ENCODE measurements at places on chromosomes 16 and 17.
A peak's percentile ranks its signal among the peaks of the same experiment; 100 is the strongest.

GRCh38 chr17:49162866-49163265 lies 30.3 kb downstream of the B4GALNT2 start:
- DNase-seq: no peak

GRCh38 chr17:4433515-4434031 lies at the start of gene SPNS3:
Gene SPNS3, plus strand, starts transcription at chr17:4433940. Its CDS starts 28 bp downstream, at chr17:4433968.
- DNase-seq: no peak

- DNase-seq: no peak
Measured at GRCh38 chr16:26317885-26318284, 626.1 kb downstream of the HS3ST4 start.

GRCh38 chr17:7912927-7913524 lies 3.1 kb downstream of the RNF227 start:
- DNase-seq: peak; percentile 76

DNA sequence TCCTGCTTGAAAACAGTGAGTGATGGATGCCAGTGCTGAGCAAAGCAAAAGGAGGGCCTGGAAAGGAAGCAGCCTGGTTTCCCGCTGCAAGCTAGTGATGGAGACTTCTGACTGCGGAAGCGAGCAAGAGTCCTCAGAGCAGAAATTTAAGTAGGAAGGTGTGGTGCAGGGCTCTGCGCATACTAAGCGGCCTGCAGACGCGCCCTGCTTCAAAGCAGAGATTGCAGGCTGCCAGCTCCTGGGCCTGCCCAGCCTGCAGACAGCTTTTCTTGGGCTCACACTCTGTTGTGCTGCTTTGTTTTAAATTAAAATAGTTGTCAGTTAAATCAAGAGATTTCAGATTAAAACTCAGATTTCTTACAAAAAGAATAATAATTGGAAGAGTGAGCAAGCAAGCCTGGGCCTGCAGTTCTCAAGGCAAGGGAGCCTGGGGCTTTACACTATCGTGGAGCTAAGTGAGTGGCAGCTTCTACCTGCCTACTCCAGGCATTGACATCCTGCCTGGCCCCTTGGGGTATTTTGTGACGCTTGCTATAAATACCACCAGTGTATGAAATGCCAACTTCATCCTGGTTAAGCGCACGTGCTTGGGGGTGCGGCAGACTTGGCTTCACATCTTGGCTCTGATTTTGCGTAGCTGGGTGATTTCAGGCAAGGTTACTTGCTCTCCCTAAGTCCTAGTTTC lies 237.3 kb downstream of the XYLT1 start:
- no peak for DNase-seq

GRCh38 chr17:78315355-78316114 lies 44.3 kb downstream of the SOCS3 start:
- DNase-seq: peak; percentile 96

GRCh38 chr17:38616361-38616760 lies 10.6 kb upstream of the SRCIN1 start:
- DNase-seq: no peak

GRCh38 chr16:84599521-84600202 lies 18.2 kb downstream of the COTL1 start:
- peak; percentile 85 for DNase-seq

- DNase-seq: peak; percentile 43
Measured at GRCh38 chr16:57893559-57894389, 77.2 kb downstream of the CNGB1 start.

DNA sequence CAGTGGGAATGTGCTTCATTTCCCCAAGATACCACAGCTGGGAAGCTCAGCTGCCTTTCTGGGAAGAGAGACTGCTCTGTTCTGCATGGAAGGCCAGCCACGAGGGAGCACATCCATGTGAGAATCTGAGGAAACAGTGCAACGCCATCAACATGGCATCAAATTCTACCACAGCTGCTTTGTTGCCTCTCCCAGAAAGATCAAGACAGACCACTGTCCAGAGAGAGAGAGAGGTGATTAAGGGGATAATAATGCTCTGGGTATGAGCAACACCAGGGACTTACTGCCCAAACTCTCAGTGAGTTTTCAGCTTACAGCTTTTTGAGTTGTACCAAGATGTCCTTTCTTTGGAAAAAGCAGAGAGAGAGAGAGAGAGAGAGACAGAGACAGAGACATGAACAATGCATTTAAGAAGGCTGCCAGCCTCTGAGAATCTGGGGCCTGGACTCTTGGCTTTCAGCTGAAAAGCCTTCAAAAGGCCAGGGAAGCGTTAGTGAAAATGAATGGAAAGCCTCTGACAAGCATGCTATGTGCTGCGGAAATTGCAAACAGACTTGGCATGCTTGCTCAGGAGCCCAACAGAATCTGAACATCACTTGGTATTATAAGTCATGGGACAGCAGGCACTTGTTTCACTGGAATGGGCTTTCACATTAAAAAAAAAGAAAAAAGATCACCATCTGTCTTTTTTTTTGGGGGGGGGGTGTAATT lies 223.1 kb downstream of the MAP2K6 start:
- peak; percentile 61 for DNase-seq

- peak; percentile 53 for DNase-seq
Measured at GRCh38 chr17:13154398-13154797, 136.6 kb upstream of the ELAC2 start.

DNA sequence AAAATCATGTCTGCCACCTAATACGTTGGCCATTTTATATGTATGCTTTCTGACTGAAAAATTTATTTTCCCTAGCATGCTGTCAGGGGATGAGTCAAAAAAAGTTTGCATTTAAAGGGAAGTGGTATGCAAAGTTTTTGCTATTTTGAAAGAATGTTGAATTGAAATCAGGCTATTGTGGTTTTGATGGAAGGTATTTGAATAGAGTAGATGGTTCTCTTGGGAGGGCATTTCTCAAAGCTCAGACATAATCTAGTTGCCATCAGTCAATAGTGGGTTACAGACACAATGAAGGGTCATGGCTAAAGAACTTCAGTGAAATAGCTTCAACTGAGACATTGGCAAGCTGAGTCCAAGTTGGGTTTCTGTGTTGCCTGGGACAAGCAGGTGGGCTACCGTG lies 102.4 kb downstream of the MAP2K6 start:
- peak; percentile 80 for DNase-seq

DNA sequence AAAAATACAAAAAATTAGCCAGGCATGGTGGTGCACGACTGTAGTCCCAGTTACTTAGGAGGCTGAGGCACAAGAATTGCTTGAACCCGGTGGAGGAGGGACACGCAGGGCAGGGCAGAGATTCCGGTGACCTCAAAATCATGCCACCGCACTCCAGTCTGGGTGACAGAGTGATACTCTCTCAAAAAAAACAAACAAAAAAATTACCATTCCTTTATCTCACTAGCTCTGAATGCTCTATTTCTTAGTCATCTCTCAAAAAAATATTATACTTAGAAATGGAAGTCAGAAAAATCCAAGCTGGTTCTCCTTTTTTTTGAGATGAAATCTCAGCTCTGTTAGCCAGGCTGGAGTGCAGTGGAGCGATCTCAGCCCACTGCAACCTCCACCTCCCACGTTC lies 40.8 kb downstream of the SPOP start:
- DNase-seq: peak; percentile 47
